ENCODE measurements at places on chromosomes 1 and 21. TPM values are rescaled to one million over a fixed set of nuclear protein-coding genes. Genes with fewer than 3 reads are reported as not detected.
A peak's percentile ranks its signal among the peaks of the same experiment; 100 is the strongest.

DNA sequence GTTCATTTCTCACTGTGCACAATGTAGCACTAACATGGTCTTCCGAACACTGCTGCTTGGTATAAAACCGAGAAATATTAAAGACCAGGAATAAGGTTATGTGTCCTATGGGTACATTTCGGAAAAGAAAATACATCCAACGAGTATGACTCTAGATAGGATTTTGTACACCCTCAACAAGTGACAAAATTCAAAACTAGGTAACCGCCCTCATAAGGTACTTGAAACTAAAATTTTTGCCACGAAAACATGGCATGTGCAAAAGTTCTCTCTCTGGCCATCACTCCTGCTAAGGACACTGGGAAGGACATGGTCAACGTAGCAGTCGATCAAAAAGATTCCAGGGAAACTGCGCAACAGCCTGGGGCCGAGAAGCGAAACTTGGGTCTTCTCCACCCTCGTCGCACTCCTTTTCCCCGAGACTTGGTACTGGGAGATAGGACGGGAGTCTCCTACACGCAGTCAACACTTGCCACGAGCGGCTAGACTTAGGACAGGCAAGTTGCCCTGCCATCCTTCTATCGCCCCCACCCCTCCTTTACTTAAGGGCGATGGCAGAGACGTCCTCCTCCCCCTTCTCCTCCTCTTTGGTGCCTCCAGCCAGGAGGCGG lies 338 bp upstream of the TOR1AIP1 start:
- DNase-seq, result no peak

GRCh38 chr1:170545476-170545875 lies 13.5 kb downstream of the GORAB start:
- peak; percentile 56 for DNase-seq

The TSSK3 gene
- total RNA-seq, result not detected

GRCh38 chr1:220708936-220709801 lies 19.0 kb downstream of the C1orf115 start:
- no peak for DNase-seq

- DNase-seq, result no peak
Observed at GRCh38 chr21:17231124-17231523, 281.7 kb upstream of the CXADR start.

- DNase-seq, result no peak
Observed at GRCh38 chr1:66413838-66414175, 120.1 kb upstream of the SGIP1 start.

The SLC2A5 gene
- total RNA-seq, result 0.14 TPM

The MYBPH gene
- total RNA-seq, result not detected

DNA sequence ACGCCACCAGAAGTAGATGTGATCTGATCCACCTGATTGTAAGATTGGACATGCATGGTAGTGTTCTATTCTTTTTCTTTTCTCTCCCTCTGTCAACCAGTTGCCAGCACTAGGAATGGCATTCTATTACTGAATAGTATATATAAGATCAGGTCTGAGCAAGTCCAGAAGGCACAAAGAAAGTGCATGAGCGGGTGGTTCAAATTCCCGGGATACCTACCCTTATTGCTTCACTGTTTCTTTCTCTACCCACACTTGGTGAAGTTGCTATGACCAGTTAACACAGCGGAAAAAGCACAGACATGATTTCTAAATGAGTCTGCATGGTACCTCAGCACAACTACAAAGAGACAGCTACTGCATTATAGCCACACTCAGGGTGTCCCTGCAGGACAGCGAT lies 64.0 kb downstream of the SLC9A1 start:
- no peak for DNase-seq

The MIXL1 gene
- not detected for total RNA-seq

DNA sequence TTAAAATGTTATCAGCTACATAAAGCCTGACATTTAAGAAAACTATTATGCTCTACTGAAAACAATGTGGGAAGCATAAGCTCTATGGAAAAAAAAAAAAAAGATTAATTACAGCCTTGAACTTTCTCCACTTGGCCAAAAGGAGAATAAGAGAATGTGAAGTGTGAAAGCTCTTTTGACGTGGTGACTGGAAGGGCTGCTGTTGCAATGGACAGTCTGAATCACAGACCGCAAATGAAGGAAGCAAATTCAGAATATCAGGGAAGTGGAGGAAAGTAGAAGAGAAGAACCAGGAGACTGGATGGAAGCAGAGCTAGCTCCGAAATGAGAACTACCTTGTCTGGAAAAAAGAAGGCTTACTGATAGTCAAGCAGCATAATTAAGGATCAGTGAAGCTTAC lies 106.8 kb downstream of the AK5 start:
- DNase-seq, result no peak

- peak; percentile 26 for DNase-seq
Observed at GRCh38 chr1:18505666-18506065, 24.9 kb downstream of the KLHDC7A start.

DNA sequence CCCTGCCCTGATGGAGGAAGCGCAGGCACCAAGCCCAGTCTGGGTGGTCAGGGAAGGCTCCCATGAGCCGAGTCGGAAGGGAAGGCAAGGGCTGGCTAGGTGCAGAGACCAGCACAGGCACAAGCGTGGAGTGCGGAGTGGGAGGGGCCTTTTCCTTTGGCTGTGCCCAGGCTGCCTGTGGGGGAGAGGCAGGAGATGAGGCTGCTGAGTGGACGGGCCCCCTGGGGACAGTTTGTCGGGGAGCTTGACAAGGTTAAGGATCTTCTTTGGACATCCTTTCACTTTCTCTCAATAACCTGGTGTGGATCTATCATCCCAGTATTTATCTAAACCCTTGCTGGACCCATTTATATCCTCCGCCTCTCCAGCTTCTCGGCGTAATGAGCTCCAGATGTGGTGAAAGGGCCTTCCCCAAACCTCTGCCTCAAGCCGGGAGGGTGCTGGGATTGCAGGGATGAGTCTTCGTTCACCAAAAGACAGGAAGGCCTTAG lies 42.9 kb downstream of the EPHB2 start:
- no peak for DNase-seq

The DRAM2 gene
- total RNA-seq, result 35.8 TPM

- no peak for DNase-seq
Observed at GRCh38 chr1:20356850-20357459, 66.3 kb downstream of the VWA5B1 start.

The CCDC185 gene
- total RNA-seq, result not detected

The SLC30A10 gene
- not detected for total RNA-seq

The CLCNKB gene
- not detected for total RNA-seq

DNA sequence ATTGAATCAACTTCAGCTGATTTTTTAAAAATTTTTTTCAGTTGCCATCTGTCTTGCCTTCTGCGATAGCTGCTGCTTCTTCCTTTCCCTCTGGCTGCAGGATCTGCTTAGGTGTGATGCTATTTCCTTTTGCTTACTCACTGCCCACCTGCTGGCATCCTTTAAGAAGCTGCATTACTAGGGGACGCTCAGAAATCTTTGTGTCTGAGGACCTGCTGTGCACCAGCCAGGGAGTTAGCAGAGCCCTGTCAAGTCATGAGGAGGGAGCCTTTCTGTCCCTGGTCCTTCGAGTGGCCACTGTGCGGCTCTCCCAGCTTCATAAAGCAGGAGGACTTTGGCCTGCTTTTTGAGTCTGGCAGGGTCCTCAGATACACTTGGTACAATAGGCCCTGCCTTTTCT lies 327.8 kb downstream of the USH2A start:
- no peak for DNase-seq

DNA sequence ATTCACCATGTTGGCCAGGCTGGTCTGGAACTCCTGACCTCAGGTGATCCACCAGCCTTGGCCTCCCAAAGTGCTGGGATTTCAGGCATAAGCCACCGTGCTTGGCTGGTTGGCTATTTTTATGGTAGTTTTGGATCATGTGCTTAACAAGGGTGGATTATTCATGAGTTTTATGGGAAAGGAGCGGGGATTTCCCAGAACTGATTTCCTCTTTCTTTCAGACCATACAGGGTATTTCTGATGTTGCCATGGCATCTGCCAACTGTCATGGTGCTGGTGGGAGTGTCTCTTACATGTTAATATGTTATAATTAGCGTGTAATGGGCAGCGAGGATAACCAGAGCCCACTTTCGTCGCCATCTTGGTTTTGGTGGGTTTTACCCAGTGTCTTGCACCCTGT lies 3.2 kb downstream of the TRPM2 start:
- DNase-seq, result no peak

DNA sequence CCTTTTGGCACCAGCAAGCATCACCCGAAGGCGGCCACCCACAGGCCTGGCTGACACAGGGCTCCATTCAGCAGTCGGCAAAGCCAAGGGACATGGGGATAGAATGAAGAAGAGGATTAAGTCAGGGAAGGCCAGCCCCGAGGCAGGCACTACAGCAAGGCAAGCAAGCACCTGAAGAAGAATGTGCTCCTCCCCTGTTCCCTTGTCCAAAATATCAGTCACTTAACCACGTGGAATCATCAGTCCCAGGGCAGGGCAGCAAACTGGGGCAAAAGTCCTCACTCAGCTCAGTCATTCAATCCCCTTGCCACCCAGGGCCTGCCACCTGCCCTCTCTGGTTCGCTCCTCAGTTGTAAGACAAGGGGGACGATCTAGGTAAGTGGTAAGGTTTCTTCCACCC lies 9.3 kb downstream of the KANK4 start:
- DNase-seq, result no peak

DNA sequence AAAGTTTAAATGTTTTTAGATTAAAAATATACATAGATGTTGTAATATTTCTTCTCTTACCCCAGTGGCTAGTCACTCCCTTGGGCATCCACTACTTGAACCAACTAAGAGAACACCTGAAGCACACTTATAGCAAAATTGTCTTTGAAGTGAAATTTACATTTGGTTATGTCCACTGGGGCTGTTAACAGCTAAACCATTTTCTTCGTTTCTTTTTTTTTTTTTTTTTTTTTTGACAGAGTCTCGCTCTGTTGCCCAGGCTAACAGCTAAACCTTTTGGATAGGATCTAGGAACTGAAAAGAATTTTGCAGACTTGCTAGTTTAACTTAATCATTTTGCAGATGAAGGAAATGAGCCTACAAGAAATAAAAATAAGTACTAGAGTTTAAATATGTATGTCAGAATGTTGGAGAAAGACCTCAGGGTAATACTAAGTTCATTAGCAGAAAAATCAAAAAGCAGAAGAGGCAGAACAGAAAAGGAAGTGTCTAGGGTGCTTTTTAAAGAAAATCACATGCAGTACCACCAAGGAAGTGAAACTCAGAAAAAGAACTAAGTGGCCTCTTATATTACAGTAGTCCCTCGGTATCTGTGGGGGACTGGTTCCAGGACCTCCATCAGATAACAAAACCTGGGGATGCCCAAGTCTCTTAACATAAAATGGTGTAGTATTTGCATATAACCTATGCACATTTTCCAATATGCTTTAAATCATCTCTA lies 11.8 kb downstream of the DRAM2 start:
- DNase-seq, result no peak

- DNase-seq, result peak; percentile 57
Observed at GRCh38 chr1:29673669-29674626, 437.6 kb downstream of the PTPRU start.

DNA sequence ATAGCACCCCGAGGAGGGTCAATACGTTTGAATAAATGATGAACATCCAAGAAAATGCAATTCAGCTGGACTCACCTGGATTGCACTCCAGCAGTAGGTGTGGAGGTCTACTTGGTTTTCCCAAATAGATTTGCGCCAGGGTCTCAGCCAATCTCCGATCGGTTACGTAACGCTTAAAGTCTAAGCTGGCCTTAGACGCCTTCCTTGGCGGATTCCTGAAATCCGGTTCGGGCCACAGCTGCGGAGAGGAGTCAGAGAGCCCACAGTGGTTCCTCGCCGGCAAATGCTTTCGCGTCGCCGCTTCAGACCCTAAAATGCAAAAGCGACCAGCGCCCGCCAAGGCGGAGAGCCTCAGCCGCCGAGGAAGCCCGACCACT lies 322 bp downstream of the TFB2M start:
- DNase-seq, result no peak
